ENCODE measurements at places on chromosomes 13 and 19.

GRCh38 chr13:99164226-99164625 is 36.4 kb upstream of the UBAC2 start:
- DNase-seq, result no peak

- peak; percentile 93 for DNase-seq
Observed at GRCh38 chr19:18590273-18591272, 2.0 kb downstream of the REX1BD start.

DNA sequence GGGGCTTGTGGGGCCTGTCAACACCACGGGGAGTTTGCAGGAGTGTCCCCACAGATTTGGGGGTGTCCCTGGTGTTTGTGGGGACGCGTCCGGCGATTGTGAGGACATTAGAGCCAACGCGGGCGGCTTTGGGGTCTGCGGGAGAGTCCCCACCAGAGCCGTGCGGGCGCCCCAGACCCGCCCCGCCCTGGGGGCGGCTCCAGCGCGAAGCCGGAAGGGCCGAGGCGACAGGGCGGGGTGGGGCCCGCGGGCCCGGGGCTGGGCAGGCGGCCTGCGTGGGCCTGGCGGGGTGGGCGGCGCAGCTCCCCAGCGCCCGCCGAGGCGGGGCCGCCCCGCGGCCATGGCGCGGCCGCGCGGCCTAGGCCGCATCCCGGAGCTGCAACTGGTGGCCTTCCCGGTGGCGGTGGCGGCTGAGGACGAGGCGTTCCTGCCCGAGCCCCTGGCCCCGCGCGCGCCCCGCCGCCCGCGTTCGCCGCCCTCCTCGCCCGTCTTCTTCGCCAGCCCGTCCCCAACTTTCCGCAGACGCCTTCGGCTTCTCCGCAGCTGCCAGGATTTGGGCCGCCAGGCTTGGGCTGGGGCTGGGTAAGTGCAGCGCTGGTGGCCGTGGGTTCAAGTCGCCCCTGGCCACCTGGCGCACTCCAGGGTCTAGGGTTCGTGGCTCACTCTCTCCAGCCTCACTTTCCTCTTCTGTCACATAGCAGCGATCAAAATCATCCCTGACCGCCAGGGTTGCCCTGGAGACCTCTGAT is 10.3 kb downstream of the PDE4A start:
- peak; percentile 55 for DNase-seq

DNA sequence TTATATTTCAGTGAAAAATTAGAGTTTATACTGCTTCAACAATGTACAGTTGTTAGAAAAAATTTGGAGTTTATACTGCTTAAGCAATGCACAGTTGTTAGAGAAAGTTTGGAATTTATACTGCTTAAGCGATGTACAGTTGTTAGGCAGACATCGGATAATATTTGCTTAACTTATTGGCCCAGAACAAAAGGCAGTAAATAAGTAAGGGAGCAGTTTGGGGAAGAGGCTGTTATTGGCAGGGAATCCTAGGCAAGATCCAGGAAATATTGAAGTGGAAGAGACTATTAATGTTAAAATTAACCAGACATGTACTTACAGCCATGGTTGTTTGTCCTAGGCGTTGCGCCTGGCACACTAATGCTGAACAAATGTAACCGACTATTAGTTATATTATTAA is 166.9 kb downstream of the GPC5 start:
- peak; percentile 22 for DNase-seq

- no peak for DNase-seq
Observed at GRCh38 chr13:106078191-106078590, 457.3 kb downstream of the EFNB2 start.

DNA sequence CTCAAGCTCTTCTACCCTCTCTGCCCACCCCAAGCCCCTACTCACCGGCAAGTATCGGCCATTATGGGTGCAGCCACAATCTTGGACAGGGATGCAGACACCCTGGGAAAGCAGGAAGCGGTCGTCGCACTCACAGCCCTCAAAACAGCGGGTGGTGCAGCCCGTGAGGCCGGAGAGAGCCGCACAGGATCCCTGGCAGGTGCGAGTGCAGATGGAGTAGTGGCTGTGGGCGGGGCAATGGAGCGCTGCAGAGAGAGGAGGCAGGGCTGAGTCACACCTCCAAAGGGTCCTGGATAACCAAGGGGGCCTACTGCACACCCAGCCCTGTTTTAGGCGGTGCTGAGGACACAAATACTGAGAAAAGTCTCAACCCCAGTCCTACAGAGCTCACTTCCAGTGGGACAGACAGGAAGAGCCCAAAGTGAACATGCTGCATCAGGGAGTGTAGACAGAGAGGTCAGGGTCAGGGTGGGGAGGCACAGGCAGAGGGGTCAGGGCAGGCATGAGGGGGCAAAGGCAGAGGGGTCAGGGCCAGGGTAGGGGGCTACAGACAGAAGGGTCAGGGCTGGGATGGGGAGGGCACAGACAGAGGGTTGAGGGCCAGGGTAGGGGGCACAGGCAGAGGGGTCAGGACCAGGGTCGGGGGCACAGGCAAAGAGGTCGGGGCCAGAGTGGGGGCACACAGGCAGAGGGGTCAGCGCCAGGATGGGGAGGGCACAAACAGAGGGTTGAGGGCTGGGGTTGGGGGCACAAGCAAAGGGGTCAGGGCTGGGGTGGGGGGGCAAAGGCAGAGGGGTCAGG is 24.2 kb upstream of the FBL start:
- DNase-seq, result no peak

- DNase-seq, result no peak
Observed at GRCh38 chr19:1455336-1456120, 5.6 kb downstream of the APC2 start.

DNA sequence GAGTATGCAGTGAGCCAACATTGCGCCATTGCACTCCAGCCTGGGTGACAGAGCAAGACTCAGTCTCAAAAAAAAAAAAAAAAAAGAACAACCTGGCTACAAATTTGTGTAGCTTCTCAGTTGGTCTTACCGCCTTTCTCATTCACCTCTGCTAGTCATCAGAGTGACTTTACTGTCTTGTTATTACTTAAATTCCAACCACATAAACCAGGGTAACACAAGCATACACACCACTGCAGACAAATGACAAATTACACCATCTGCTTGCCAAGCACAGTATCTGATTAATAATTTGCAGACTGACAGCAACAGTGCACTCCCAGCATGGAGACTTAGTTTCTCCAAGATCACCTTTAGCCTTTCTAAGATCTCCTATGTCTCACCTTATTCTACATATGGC is 11.0 kb downstream of the ZNF14 start:
- no peak for DNase-seq

GRCh38 chr13:20610006-20610405 is 43.0 kb downstream of the IFT88 start:
- DNase-seq, result no peak

DNA sequence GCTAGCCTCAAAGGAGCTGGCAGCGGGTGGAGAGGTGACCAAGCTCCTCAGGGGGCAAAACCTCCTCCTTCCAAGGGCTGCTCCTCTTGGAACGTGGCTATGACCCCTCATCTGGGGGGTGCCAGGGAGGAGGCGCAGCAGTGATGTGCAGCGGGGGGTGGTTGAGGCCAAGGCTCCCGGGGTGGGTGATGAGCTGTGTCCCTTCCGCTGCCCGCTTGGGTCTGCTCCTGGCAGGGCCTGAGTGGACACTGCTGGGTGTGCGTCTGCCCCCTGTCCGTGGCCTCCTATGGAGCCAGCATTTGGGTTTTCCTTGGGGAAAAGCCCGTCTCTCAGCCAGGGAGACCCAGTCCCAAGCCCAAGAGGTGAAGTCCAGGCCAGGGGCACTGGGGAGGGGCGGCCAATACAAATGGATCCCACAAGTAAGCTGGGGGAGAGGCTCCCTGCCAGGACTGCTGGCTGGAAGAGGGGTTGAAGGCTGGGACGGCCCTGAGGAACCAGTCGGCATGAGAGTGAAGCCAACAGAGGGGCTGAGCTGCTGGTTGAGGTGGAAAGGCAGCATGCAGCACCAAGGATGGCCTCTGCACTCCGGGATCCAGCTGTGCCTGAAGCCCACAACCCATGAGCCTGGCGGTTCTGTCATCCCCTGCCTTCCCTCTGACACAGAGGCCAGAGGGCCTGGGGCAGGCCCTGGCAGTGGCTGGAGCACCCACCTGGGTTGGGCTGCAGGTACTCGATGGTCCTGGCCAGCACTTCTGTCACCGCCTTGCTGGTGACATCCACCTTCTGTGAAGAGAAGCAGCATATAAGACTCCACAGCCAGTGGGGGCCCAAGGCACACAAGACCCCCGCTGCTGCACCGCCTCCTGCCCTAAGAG is 22.7 kb downstream of the MPND start:
- DNase-seq, result peak; percentile 24

GRCh38 chr13:53807251-53807834 is 778.7 kb downstream of the OLFM4 start:
- no peak for DNase-seq

- no peak for DNase-seq
Observed at GRCh38 chr13:44292545-44292944, 81.1 kb upstream of the SERP2 start.

DNA sequence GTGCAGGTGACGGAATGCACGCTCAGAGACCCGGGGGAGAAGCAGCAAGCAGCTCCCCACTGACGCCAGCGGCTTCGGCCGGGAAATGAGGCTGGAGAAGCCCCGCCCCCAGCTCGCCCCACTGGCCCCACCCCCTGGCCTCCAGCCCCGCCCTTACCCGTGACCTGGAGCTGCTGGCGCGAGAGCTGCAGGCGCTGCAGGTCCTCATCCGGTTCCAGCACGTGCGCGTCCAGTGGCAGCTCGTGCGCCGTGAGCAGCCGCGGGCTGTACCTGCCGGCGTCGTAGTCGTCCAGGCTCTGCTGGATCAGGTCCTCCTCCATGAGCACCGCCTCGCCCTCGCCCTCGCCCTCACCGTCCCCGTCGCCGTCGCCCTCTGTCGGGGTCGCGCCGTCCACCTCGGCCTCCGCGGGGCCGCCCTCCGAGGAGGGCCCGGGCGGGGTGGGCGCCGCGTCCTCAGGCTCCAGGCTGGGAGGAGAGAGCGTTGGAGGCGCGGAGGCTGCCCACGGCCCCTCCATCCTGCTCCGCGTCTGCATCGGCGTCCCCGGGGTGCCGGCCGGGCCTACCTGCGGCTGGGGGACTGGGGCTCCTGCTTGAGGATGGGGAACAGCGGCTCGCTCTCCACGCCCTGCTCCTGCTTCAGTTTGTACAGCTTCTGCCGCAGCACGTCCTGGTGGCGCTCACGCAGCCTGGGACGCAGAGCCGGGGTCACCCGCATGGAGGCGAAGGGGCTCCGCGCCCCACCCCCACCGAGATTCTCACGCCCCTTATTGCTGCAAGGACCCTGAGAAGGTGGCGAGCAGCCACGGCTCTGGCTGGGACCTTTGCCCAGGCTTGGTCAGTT is 6.4 kb upstream of the TBXA2R start:
- DNase-seq, result peak; percentile 34

DNA sequence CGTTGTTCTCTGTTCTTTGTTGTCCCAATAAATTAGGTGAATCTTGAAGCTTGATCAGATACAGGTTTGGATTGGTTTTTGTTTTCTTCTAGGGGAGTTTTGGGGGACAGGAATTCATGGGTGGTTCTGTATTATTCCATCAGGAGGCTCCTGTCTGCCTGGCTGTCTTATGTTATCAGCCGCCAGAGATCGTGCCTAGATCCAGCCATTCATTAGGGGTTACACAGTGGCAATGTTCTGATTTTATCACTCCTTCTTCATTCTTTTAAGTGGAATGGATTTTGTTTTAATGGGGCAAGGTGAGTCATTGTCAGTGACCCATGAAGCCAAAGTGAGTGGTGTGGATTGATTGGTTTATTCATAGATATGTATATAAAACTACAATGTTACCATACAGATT is 71.9 kb downstream of the CHST8 start:
- DNase-seq, result no peak

DNA sequence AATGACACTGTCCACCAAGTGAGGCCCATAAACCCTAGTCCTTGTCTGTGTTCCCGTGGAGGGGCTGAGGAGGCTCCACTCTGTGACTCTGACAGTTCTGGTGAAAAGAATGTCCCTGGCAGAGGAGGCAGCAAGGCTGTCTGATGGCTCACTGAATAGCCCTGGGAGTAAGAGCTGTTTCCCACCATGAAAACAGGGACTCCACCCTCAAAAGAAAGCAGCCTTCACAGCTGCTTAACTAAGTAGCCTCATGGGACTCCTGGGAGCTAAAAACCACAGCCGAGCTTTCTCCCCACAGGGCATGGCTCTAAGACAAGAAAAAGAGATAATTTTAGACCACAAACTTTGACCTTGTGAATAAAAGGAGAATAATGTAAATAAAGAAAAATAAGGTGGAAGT is 135.1 kb upstream of the FRY start:
- DNase-seq, result peak; percentile 23

GRCh38 chr19:34118879-34119748 is 53.2 kb upstream of the LSM14A start:
- DNase-seq, result no peak

- no peak for DNase-seq
Observed at GRCh38 chr13:36914648-36915047, 5.4 kb downstream of the SMAD9 start.

DNA sequence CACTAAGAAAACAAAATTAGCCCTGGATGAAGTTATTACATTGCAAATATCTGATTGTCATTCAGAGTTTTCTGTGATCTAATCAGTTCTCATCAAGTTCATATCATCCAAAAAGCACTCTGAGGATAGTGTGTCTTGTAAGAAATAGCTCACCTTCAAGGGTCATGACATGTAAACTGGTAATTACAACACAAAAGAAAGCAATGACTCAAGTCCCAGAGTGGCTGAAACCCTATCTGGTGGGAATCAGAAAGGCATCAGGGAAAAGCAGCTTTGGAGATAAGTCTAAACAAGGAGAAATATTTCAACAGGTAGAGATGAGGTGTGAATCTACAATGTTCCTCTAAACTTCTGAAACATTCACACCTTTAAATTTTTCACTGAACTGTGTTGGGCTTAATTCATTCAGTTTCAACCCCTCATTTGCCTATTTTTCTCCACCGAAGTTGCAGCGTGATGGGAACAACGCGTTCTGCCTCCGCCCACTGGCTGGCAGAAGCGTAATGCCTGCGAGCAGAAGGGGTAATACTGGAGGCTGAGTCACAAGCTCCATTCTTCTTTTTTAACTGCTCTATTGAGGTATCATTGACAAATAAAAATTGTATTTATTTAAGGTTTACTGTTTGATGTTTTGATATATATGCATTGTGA is 155.2 kb upstream of the IPO5 start:
- no peak for DNase-seq

DNA sequence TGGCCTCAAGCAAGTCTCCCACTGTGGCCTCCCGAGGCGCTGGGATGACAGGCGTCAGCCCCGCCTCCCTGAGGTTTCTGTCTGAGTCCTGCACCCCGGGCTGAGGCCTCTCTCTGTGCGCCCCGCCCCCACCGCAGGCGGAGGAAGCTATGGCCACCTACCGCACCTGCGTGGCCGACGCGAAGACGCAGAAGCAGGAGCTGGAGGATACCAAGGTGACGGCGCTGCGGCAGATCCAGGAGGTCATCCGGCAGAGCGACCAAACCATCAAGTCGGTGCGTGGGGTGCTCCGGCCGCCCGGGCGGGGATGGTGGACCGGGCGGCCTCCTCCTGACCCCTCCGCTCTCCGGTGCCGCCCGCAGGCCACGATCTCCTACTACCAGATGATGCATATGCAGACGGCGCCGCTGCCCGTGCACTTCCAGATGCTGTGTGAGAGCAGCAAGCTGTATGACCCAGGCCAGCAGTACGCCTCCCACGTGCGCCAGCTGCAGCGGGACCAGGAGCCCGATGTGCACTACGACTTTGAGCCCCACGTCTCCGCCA is 12.7 kb downstream of the ARHGAP45 start:
- no peak for DNase-seq

Data from right hindlimb (tissue), 1 donor.